ENCODE measurements at places on chromosomes 13 and 19.

DNA sequence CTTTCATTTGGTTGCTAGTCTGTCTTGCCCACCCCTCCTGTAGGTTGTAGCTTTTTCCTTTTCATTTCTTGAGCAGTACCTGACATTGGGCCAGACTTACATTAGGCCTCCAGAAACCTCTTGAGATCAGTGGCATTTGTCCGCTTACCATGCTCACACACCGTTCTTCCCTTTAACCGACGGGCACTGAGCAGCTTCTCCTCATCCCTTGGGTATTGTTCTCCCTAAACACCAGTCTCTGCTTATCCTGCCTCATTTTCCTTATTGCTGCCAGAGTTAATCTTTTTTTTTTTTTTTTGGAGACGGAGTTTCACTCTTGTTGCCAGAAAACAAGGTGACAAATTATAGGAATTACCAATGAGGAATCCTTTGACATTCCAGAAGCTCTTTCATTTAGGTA is 27.2 kb upstream of the KCTD4 start:
- DNase-seq = no peak

GRCh38 chr19:44848036-44848811 is 2.1 kb downstream of the NECTIN2 start:
- DNase-seq = no peak

DNA sequence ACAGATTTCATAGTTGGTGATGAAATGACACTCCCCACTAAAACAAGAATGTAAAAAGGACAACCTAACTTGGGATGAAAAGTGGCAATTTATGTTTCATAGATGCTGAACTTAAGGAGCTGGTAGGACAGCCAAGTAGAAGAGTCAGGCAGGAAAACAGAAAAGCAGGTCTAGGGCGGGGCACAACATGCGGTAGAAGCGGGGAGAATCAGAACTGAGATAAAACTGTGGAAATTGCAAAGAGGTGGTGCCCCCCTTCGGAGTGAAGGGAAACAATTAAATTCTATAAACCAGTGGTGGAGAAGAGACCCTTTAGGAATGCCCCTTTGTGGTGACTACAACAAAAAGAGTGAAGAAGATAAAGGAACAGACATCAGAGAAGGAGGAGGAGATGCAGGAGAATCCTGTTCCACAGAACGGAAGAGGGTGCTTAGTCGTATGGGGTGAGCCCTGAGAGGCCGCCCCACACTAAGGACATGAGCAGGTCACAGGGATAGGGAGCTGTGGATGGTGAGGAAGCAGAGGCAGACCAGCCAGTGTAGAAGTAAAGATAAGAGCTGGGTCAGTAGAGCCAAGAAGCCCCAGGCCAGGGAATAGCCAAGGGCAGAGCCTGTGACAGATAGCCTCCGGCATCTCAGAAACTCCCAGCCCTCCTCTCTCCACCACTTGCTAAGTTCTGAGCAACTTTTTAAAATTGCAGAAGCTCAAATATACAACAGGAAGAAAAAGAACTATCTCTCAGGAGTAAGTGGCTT is 100.3 kb upstream of the DOCK9 start:
- DNase-seq = no peak

GRCh38 chr19:275958-276646 is 15.1 kb downstream of the PLPP2 start:
- DNase-seq = no peak

- no peak for DNase-seq
Measured at GRCh38 chr19:19416280-19416679, 10.8 kb downstream of the GATAD2A start.

- no peak for DNase-seq
Measured at GRCh38 chr13:113739527-113740285, 19.3 kb upstream of the TMEM255B start.

- no peak for DNase-seq
Measured at GRCh38 chr13:40333226-40333625, 333.2 kb downstream of the FOXO1 start.

DNA sequence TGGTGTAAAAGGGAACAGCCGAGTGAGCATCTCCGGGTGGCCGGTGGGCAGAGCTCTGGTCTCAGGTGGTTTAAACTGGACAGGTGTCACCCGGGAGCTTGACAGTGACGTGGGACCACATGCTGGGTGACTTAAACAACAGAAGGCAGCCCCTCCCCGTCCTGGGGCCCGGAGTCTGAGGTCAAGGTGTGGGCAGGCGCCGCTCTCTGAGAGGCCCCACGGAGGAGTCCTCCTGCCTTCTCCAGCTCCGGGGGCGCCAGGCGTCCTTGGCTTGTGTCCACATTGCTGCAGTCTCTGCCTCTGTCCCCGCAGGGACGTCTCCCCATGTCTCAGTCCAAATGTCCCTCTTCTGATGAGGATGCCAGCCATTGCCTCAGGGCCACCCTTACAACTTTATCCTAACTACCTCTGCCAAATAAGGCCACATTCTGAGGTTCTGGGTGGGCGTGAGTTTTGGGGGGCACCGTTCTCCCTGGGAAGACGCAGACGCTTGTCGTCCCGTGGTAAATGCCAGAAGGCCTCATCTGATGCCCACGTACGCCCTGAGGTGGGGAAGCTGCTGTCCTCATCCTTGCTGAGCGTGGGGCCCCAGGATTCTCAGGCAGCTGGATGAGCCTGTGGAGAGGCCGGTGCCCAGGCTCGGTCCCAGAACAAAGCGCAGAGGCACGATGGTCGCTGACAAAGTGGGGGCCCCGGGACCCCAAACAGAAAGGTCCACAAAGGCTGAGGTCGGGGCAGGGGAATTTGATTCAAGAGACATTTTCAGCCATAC is 12.9 kb downstream of the GZMM start:
- DNase-seq = no peak

- no peak for DNase-seq
Measured at GRCh38 chr13:90709319-90709718, 638.2 kb upstream of the MIR17HG start.

GRCh38 chr13:66492479-66492878 is 737.7 kb downstream of the PCDH9 start:
- no peak for DNase-seq

DNA sequence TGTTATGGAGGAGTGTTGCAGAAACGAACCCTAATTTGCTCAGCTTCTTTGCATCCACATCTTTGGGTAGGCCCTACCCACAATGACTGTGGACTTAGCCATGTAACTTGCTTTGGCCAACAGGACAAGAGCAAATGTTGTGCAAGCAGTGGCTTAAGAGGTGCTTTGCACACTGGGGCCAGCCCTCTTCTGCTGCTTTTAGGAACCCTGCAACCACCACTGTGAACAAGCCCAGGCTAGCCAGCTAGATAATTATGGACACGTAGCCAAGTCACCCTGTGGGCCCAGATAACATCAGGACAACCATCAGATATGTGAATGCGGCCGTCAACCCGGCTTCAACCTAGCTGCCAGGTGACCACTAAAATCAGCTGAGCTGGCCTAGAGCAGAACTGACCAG is 17.1 kb downstream of the C19orf47 start:
- no peak for DNase-seq

- DNase-seq = no peak
Measured at GRCh38 chr19:32498648-32499200, 82.3 kb upstream of the PDCD5 start.

DNA sequence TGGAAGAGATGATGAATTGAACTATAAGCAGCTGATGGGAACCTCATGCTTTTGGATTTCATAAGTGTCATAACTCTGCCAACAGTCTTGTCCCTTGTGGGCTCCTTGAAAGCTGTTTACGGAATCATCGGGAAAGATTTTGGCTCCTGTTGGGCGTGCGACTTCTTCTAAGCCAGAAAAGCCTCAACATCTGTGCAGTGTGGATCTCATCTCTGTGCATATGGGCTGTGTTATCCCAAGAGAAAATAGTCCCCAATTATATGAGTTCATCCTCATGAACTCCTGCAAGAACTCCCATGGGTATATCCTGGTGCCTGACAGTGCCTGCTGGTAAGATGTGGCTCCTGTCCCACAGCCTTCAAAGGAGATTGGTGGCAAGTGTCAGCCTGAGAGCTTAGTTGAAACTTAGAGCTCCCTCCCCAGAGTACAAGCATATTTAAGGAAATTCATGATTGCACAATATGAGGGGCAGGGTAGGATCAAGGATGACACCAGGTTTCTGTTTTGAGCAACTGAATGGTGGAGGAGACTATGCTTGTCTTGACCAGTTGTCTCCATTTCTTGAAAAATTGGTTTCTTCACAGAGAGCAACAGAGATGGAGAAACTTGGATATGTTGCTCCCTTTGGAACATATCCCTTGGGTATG is 243.5 kb downstream of the ITGBL1 start:
- DNase-seq = no peak

DNA sequence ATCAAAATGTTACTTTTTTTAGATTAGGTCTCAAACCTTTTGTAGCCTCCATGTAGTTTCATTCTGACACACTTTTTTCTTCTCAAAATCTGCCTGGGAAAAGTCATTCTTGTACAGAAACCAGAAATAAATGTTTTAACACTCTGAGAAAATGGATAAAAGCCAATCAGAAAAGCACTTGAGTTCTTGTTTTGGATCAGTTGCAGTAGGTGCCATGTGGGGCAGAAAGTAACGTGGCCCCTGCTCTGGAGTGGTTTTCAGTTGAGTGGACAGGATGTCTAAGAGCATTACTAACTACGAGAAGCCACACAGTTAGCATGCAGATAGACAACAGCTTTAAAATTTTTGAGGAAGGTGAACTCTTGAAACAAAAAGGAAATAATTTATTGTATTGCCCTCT is 19.1 kb downstream of the GPR183 start:
- no peak for DNase-seq

DNA sequence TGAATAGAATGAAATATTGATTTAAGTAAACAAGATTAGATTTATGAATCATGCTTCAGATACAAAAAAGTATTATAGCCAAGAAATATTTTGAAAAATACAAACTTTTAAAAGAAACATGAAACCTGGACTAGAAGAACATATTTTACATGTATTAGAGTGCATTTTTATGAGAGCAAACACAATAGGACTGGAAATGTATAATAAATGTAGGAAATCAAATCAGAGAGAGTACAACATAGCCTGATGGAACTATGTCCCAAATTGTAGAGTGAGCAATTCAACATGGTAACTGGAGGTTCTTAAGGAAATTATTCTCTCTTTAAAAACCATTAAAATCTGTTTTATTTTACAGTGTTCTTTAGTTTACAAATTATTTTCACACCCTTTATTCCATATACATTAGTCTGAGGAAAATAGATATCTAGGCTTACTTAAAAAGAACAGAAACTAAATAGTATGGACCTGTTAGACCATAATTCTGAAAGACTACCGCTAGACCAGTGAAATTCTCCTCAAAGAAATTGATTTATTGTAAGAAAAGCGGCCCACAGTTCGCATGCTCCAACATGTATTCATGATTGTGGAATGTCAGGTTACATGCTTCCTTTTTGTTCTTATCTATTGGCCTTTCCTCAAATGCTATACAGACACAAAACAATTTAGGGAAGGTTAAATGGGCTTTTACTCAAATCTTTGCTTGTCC is 1526.5 kb upstream of the SLC10A2 start:
- DNase-seq = no peak

GRCh38 chr19:8001995-8002849 is 3.2 kb downstream of the ELAVL1 start:
- DNase-seq = peak; percentile 29

DNA sequence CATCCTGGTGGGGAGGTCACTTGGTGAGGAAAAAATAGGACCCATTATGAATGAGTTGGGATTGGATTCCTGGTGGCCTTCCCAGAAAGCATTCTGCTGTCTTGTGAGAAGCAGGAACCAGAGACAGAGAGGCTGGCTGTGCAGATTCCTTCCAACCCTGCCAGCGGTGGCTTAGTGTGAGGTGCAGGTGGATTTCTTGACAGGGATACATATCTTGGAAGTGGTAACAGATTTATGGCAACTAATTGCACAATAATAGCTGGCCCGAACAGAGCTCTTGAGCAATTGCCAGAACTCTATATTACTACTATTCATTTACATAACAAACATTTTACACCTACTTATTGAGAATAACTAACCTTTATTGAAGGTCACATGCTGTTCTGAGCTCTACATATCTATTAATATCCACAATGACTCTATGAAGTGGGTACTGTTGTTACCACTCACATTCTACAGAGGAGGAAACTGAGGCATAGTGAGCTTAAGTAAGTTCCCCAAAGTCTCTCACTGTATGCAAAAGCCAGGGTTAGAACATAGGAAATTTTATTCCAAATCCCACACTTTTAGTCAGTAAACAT is 173.9 kb upstream of the SERP2 start:
- DNase-seq = no peak

DNA sequence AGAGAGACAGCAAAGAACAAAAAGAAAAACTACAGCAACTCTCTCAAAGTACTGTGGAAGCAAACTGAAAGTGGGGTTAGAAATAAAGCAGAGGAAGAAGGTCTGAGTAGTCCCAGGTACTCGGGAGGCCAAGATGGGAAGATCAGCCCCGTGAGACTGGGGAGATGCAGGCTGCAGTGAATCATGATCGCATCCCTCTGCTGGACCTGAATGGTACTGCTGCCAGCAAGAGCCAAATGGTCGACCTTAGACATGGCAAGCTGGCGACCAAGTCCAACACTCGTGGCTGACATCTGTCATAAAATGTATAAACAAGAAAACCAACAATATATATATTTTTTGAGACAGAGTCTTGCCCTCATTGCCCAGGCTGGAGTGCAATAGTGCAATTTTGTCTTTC is 33.7 kb upstream of the ZNF724 start:
- no peak for DNase-seq

GRCh38 chr13:113305208-113305607 is 8.2 kb downstream of the LAMP1 start:
- DNase-seq = no peak

All from forelimb muscle (tissue), 1 donor.